ENCODE measurements at places on chromosomes 1 and 21.

GRCh38 chr1:234313171-234313570, 60.1 kb upstream of the COA6 start:
- DNase-seq: no peak

DNA sequence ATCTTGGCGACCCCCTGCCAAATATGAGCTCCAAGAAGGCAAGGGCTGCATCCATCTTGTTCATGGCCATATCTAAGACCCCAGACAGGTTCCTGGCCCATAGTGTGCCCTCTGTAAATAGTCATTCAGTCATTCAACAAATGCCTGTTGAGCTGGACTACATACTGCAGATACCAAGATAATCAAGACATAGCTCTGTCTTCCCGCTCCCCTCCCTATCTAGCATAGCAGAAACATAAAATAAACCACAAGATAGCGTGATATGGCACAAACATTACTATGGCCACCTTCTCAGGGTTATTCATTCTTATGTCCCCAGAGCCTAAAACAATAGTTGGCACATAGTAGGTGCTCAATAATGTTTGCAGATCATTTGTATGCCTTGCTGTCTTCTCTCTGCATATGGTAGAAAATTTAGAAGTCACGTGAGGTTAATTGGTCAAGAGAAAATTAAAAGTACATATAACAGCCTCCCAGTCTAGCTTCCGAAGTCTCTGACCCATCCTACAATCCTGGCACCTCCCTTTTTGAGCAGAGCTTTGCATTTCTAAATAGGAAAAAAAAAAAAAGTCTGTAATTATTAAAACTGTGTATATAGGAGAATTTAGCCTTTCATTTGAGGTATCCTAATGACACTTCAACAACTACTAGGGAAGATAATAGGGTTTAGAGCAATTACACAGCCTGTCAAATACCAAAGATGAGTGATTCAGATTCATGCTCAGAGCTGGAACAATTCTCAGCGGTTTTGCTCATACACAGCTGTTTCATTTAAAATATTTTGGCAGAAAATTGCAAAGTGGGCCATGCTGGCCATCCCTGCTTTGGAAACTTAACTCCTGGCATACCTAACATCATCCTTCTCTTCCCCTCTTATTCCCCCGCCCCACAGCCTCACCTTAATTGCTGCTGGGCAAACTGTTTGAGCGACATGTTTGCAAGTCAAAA, 219.0 kb downstream of the KAZN start:
- no peak for DNase-seq

DNA sequence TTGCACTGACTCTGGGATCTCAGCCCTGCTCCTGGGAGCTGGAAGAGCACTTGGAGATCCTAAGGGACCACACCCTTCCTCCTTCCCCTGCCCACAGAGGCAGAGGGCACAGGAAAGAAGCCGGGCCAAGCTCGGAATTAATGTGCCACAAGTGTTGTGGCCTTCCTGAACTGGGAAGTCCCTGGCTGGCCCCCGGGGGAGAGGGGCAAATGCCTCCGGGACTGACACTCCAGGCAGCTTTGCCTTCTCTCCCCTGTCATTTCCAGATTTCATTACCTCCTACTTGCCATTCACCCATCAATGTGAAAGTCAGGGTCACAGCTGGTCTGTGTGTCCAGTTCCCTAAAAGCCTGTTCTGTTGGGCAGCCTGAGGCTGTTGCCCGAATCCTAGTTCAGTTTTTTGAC, 21.7 kb downstream of the SESN2 start:
- DNase-seq: no peak

DNA sequence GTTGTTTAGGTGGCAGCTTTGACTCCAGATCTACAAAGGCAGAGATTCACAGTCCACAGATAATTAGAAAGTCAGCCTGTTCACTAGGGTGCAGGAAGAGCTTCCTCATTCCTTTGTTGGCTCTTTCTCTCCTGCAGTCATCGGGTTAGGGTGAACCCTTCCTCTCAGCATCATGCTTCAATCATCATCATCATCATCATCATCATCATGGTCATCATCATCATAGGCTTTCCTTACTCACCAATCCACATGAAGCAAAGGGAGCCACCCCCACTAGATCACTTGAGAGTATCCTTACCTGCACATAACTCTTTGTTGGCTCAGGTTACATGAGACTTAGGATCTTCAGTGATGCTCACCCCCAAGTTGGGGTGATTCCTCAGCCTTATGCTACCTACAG, 19.0 kb downstream of the MPZ start:
- DNase-seq: no peak

DNA sequence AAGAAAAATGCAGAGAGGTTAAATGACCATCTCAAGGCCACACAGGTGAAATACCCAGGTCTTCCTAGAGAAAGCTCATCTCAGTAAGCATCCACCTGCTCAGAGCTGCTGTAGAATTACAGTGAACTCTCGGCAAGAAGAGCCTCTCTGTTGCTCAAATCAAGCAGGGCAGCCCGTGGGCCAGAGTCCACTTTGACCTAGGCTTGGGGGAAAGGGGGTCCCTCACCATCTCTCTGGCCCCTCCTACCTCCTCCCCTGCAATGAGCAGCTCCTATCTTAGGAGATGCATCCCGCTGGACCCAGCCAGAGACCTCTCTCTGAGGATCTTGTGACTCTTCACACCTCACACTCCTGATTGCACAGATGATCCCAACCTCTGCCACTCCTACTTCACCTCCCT, 364.7 kb downstream of the PTPRU start:
- DNase-seq: no peak
